ENCODE measurements at places on chromosomes 1 and 21.

DNA sequence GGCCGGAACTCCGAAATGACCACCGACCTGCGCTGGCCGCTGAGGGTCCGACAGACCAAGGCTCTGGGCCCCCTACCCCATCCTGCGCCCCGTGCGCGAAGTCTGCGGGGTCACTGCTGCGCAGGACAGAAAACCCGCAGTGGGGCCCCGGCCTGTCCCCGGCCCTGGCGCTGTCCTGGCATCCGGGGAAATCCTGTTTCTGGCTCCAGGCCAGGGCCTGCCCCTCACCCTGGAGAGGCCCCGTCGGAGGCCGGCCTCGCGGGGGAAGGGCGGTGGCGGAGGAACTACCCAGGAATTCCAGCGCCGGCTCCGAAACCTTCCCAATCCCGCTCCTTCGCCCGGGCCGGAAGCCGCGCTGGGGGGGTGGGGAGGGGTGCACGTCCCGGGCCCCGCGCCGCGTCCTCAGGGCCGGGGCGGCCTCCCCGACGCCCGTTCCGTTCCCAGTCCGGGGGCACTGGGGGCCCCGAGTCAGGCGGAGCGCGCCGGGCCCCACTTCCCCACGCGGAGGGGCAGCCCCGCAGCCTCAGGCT, 77.0 kb downstream of the MORN1 start:
- no peak for DNase-seq

GRCh38 chr1:222455188-222455879, 92.6 kb downstream of the HHIPL2 start:
- DNase-seq, result peak; percentile 73

- no peak for DNase-seq
These were observed 90.4 kb upstream of the AJAP1 start for GRCh38 chr1:4564051-4564450.

- no peak for DNase-seq
These were observed 169.9 kb downstream of the LRRC7 start for GRCh38 chr1:69737527-69738185.

DNA sequence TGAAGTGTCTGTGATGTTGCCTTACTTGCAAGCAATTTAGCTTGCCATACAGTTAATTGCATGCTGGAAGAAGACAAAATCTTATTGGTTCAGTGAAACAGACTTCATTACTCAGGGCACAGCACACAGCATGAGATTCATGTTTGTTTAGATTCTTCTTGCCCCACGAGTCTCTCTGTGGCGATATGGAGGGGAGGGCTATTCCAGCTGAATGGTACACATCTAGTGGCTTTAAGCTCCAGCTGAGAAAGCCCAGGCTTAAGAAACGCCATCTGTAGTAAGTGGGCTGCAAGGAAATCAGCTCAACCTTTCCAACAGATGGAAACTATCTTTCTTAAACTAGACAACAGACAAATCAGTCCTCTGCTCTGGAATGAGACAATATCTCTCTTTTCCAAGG, 1022.0 kb downstream of the NCAM2 start:
- DNase-seq, result no peak

DNA sequence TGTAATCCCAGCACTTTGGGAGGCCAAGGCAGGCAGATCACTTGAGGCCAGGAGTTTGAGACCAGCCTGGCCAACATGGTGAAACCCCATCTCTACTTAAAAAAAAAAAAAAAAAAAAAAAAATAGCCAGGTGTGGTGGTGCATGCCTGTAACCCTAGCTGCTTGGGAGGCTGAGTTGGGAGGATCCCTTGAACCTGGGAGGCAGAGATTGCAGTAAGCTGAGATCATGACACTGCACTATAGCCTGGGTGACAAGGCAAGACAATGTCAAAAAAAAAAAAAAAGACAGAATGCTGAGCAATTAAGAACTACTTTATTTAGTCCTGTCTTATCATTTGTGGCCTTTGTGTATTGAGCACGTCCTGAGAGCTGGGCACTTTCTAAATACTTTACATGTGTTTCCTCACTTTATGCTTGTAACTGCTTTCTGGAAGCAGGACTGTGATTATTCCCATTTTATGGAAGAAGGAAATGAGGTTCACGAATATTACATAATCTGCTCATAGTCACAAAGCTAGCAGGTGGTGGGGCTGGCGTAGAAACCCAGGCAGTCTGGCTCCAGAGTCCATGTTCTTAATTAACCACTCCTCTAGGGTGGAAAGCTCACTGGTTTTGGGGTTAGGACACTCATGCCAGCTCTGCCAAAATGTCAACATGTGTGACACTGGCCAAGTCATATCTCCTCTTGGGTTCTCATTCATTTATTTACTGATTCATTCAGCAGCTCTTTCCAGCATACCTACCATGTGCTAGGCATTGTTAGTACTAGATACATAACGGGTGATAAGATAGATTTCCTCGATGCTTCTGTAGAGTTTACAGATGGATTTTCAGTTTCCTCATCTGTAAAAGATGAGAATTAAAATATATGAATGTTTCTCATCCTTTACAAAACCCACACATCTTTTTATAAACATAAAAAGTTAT, 57.7 kb downstream of the DDR2 start:
- no peak for DNase-seq

- DNase-seq, result no peak
These were observed 86.3 kb upstream of the VANGL1 start for GRCh38 chr1:115555446-115555845.

- no peak for DNase-seq
These were observed 99.8 kb upstream of the C1orf21 start for GRCh38 chr1:184287001-184287400.

Data from activated CD4-positive, alpha-beta T cell treated with anti-CD3 and anti-CD28 coated beads for 1 hour (primary cell).